ENCODE measurements at places on chromosomes 2 and 18. TPM values are rescaled to one million over a fixed set of nuclear protein-coding genes. Genes with fewer than 3 reads are reported as not detected.

- DNase-seq = no peak
Observed at GRCh38 chr2:124542932-124543640, 518.0 kb downstream of the CNTNAP5 start.

GRCh38 chr2:9196637-9197036 lies 10.0 kb upstream of the ASAP2 start:
- no peak for DNase-seq

GRCh38 chr18:53268455-53268854 lies 928.5 kb downstream of the DCC start:
- DNase-seq = no peak

GRCh38 chr2:27164960-27165763 lies 16.4 kb downstream of the TCF23 start:
- DNase-seq = no peak

- DNase-seq = no peak
Observed at GRCh38 chr2:2919026-2919425, 458.6 kb downstream of the EIPR1 start.

The CWC22 gene
- 10.1 TPM for total RNA-seq

The FBXO41 gene
- total RNA-seq = 0.25 TPM

The ZNF385B gene
- total RNA-seq = not detected

The TEKT4 gene
- total RNA-seq = not detected

The ADCYAP1 gene
- not detected for total RNA-seq

The CBLN2 gene
- total RNA-seq = not detected

The UGT1A5 gene
- total RNA-seq = not detected

The LAMA3 gene
- total RNA-seq = 7.0 TPM

The BARD1 gene
- total RNA-seq = 14.1 TPM
